ENCODE measurements at places on chromosomes 5 and 9.

- DNase-seq = no peak
Observed at GRCh38 chr5:15243301-15244020, 256.5 kb upstream of the FBXL7 start.

DNA sequence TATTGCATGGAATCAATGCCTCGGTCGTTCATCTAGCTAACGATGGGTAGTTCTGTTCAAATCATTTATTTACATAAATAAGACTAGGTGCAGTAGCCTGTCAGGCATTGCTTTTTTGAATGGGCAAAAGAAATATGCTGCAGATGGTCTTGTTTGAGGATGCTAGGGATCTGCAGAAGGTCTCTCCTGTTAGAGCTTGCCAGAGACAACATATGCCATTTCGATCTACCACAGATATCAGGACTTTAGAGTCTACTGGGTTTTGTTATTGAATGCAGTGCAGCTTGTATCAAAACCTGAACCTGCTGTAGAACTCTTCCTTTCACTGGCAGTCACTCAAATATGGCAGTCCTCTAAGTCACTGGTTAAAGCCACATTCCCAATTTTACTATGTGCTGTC is 381.1 kb upstream of the CDH10 start:
- DNase-seq = no peak

DNA sequence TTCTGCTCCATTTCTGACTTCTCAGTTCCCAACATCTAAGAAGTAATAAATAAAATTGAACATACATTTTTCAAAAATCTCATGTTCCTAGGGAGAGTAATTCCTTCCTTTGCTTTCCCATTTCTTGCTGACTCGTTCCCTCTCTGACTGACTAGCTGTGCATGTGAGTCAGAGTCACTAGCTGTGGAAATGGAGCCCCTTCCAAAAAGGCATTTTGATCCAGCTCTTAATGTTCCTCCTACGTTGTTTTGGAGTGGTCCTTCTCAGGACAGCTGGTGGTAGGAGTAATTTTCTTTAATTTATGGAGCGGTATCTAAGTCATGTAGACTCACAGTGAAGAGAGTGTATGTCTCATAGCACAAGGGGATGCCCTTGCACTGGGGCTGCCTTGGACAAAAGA is 460.2 kb downstream of the GADD45G start:
- DNase-seq = no peak

DNA sequence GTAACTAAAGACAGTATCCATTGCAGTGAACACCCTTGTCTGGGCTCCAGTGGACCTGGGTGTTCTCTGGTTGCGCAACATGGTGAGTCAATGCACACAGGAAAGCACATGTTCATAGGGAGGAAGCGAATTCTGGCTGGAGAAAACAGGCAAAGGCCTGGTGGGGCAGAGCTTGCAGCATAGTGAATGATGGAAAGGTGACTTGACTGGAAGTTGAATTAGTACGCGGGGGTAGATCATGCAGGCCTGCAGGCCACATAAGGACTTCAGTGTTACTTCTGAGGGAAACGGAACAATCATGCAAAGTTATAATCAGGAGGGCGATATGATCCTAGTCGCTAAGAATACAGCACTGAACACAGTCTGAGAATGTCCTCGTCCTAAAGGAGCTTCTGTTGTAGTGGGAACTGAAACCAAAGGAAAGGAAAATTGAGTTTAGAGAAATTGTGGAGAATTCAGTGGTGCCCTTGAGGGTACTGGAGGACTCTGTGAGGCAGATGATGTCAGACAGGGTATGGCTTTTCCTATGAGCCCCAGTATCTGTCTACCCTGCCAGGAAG is 71.9 kb upstream of the RANBP3L start:
- DNase-seq = no peak

GRCh38 chr5:158304607-158305006 is 445.7 kb upstream of the CLINT1 start:
- DNase-seq = no peak

- no peak for DNase-seq
Observed at GRCh38 chr9:90827181-90827871, 25.7 kb downstream of the SYK start.

DNA sequence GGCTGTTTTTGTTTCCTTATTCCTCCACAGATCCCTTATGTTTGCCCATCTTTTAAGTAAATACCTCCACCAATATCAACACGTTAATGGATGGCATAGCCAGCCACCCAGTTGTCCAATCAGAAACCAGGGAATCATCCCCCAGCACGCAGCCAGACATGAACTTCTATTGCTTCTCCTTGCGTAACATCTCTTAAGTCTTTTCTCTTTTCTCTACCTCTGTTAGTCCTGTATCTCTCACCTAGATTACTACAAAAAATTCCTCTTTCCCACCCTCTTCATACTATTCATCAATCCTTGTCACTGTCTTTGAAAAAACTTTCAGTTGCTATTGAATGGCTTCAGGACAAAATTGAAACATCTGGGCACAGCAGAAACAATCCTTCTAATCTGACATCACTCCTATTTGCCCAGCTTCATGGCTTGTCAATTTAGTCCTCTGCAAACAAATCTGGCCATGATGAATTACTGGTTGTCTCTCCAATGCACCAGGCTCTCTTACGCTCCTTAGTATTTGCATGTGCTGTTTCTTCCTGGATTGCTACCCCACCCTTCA is 349.3 kb downstream of the RAB3C start:
- no peak for DNase-seq

DNA sequence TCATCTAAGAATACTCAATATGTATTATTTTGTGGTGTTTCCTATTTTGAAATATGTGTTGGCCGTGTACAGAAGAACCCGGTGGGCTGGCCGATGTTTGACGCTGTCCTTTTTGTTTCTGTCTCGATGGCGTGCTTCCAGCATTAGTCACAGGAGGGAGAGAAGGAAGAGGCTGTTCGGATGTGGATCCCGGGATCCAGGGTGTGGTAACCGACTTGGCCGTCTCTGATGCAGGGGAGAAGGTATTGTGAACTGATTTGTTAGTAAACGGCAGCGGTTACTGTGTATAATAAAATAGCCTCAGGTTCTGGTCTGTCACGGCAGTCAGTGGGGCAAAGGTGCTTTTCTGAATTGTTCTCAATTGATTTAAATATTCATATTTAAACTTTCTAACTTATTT is 275.0 kb downstream of the ARHGEF28 start:
- DNase-seq = no peak

DNA sequence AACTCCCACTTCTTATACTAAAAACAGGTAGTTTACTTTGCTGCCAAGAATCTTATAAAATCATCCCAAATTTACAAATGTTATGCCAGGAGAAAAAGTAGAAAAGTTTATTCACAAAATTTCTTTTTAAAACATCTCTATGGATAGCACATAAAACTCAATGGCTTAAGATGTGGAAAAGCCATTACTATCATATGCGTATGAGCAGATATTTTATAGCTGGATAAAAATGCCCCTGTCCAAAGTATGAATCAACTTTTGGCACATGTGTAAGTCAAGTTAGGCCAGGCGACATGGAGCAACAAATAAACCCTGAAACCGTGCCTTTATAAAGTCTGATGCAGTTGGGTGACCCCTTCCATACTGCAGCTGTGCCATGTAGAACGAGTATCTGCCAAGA is 38.6 kb upstream of the FBP1 start:
- no peak for DNase-seq

DNA sequence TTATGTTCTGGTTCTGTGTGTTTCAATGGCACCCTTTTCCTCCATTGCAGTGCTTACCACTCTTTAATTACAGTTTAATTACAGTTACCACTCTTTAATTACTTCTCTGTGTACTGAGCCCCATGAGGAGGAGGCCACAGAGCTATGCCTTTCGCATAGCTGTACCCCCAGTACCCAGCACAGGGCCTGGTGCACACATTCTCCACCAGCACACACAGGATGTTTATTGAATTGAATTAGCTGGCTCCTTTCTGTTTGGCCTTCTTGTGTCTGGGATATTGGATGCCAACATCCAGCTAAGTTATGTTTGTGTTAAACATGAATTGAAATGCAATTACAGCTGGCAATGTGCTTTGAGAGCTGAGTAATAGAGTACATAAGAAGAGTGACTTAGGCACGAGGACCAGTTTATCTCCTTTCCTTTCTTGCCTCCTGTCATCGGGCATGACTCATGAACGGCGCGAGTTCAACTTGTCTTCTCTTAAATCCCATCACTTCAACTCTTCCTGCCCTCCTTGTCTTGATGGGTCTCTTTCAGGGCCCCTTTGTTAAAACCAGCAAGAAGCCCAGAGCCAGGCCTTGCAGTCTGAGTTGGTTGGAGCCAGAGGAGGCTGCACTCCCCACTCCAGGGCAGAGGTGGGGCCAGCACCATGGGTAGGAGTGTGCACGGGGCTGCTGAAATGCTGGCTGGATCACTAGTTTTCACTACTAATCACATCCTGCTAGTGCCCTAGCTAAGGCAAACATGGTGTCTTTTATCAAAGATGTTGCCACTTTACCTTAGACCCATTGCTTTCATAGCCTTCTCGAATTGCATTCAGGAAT is 37.4 kb downstream of the MVB12B start:
- no peak for DNase-seq

GRCh38 chr9:16060436-16061129 is 507.7 kb downstream of the CCDC171 start:
- no peak for DNase-seq

- DNase-seq = no peak
Observed at GRCh38 chr9:11595756-11596155, 983.0 kb upstream of the PTPRD start.

DNA sequence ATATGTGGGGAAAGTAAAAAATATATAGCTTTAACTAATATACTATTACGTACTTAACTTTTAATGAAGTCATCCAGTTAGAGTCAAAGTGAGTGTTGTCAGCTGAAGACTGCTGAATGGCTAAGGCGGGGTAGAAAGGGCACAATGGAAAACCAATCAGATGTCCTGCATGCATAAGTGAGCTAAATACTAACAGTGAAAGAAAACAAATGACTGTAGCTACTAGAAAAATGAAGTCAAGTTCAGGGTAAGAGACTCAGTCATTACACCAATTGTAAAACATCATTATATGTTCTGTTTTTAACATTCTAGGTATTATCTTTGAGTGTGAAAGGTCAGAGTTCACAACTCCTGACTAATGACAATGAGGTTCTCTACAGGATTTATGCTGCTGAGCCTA is 295.2 kb downstream of the ADGRV1 start:
- no peak for DNase-seq

DNA sequence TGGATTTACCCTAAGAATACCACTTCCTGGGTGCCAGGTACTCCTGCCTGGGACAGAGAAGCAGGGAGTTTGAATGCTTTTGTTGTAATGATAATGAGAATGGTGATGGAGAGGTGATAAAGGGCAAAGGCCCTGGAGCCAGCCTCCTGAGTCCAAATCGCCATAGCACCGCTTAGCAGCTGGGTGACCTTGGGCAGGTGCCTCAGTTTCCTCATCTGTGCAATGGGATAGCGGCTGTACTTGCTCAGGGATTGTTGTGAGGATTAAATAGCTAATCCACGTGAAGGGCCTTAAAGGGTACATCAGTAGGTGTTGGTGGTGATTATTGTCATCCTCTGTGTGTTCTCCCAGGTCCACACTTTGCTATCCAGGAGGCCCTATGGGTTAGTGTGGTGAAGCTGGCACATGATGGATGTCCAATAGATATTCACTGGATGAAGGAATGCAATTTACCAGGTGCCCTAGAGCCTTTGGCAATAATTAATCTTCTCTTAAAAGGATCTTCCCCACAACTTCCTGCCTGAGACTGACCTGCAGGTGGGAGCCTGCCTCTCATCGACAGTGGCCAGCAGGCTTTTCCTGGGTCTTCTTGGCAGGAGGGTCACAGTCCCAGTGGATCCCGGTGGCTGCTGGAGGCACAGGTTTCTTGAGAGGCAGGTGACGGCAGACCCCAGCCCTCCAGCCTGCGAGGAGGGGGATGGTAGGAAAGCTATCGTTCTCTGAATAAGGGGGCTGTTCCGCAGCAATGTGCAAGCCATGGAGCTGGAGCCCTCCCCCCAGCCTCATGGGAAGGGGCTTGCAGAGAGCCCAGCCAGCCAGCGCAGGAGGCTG is 160.2 kb downstream of the MACROH2A1 start:
- DNase-seq = no peak

GRCh38 chr9:72749276-72749675 is 203.6 kb downstream of the ALDH1A1 start:
- no peak for DNase-seq

GRCh38 chr9:77532607-77533006 is 115.5 kb downstream of the GNA14 start:
- no peak for DNase-seq

DNA sequence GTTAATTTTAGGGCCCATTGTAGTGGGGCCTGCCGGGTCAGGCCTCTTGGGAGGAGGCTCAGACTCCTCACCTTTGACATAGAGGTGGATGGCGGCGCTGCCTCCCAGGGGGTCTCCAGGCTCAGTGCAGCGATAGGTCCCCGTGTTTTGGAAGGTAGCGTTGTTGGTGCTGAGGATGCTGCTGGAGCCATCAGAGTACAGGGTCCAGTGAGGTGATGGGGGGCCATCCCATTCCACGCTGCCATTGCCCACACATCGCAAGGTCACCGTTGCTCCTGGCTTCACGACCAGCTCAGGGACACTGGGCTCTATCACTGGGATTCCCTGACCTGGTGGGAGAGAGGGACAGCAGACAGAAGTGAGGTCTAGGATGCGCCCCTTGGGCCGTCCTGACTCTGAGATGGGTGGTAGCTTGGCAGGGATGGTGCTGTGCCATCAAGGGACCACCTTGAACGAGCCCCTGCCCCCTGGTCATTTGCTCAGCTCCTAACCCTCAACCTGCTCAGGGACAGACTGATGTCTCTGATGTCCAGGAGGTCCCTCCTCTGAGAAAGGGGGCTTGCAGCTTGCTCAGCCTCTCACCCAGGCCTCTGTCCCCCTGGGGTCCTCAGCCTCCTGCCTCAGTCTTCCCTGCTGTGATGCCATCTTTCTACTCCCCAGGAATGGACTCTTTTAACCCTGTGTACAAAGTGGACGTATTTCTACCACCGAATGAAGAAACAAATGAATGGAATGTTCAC is 5.5 kb downstream of the CSF1R start:
- DNase-seq = no peak

DNA sequence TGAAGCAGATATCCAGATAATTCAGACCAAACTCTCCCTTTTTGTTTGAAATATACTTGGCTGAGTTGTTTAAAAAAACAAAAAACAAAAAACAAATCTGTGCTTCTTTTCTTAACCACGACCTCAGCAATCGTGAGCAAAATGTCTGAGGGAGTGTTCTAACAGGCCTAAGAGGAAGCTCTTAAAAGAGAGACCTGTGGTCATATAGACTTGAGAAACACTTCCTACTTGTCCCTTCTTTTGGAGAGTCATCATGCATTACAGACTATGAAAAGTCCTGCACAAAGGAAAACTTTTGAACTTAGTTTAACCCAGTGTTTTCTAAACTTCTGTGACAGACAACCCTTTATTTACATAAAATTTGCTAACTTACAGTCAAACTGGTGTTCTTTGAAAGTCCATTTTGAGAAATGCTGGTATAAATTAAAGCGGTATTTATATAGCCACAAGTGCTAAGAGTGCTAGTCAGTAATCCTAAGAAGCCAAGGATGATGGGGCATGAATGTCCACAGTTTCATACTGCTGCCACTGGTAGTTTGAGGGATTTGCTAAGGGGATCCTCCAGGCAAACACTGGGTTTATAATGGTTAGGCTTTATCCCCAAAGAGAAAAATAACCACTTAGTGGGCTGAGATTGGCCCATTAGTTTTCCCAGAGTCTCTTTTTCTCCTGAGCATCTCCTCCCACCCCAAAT is 199.8 kb downstream of the LRRC70 start:
- no peak for DNase-seq

GRCh38 chr5:17406423-17406838 is 91.6 kb upstream of the TAF11L2 start:
- DNase-seq = no peak

- DNase-seq = no peak
Observed at GRCh38 chr9:84397822-84398221, 57.3 kb upstream of the SLC28A3 start.
